ENCODE measurements at places on chromosomes 5 and 9. TPM values are rescaled to one million over a fixed set of nuclear protein-coding genes. Genes with fewer than 3 reads are reported as not detected.
A peak's percentile ranks its signal among the peaks of the same experiment; 100 is the strongest.

- no peak for DNase-seq
Observed at GRCh38 chr5:125348221-125348692, 601.8 kb upstream of the ZNF608 start.

- DNase-seq, result no peak
Observed at GRCh38 chr5:179373961-179374505, 28.8 kb upstream of the ADAMTS2 start.

PCDHA9 gene
- polyA plus RNA-seq, result 0.24 TPM

MEIKIN gene
- not detected for polyA plus RNA-seq

DNA sequence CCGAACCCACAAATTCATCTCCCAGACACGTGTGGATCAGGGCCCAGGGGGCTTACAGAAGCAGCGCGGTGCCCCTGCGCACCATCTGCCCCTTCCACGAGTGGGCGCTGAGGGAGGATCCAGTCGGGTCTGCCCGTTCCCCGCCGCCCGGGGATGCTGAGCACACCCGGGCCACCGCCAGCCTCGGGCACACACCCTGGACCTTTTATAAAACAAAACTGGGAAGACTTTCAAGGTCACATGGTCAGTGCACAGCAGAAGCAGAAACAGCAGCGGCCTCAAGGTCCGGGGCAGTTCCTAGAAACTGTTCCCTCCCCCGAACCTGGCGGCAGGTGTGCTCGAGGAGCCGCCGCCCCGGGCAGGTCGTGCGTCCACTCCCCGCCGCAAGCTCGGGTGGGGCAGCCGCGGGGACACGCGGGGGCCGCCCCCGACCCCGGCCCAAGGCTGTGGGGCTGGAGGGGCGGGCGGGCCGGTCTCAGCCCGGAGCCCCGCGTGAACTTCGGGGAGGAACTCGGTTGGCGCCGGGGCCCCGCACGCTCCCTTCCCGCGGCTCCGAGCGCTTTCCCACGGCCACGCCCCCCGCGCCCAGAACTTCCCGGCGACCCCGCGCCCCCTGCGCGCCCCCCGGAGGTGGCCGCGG is 633 bp upstream of the PPP1R26 start:
- peak; percentile 85 for DNase-seq

DNA sequence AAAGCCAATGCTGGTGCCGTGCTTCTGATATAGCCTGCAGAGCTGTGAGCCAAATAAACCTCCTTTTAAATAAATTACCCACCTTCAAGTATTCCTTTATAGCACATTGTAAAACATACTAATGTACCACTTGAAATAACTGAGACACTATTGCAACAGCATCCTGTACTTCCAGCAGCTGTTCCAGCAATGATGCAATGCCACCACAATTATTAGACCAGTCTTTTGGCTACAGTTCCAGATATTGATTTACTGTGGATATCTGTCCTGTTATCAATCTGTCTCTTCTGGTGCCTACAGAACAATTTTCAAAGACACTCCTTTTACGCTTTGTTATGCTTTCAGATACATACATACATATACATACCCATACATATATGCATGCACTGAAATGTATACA is 567.9 kb downstream of the TAF11L14 start:
- DNase-seq, result no peak

DNA sequence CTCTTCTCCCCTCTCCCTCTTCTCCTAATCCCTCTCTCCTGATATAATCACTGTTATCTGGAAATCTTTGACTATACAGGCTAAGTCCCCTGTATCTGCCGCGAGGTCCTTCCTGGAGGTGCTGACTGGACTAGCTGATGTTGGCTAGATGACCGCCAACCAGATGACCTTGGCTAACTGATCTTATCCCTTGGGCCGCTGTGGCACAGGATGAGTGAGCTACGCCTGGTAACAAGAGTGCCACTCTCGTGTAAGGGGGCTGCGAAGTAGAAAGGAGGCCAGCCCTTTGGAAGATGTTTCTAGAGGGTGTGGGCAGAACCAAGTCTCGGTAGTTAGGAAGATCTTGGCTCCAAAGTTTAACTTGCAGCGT is 345 bp upstream of the PRRC1 start:
- DNase-seq, result no peak

DNA sequence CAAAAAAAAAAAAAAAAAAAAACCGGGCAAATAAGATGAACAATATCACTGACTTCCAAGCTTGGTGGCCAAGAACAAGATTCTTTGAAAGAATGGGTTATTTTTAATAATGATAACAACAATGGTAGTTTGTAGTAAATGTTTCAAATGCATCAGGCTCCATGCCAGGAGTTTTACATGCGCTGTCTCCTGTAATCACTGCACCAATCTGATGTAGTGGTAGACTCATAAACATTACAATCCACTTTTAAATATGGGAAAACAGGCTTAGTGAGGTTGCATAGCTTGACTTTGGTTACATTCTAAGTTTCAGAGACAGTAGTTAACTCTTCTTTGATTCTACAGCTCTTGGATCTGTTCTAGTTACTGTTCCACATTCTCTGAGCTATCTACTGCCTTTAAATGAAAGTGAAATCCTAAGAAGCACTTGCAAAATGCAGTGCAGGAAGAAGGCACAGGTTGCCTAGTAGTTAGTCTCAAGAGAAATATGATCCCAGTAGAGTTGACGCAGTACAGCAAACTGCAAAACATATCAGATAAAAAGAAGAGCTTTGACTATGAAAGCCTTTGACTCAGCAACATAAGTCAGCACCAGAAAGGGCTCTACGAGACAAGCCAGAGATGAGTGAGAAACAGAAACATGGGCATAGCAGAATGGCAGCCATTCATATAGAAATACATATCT is 62.1 kb downstream of the PDE4D start:
- no peak for DNase-seq

DNA sequence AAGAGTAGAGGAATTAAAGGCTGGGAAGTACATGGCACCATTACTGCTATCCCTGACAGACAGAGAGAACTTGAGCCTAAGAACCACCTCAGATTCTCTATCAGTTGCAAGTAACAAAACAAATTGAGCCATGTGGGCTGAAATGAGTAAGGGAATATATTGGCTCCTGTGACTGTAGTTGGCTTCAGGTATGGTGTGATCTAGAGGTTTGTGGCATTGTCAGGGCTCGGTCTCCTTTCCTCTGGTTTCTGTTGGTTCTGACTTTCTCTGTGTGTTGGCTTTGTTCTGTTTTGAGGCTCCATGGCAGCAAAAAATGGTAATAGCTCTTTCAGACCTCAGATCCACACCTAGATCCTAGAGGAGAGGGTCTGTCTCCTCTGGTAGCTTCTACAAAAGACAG is 5.7 kb downstream of the GALNT10 start:
- no peak for DNase-seq

GRCh38 chr5:350355-350754 is 28.8 kb downstream of the AHRR start:
- DNase-seq, result no peak
